Fibroblast of skin of right biceps (primary cell): ENCODE measurements at places on chromosomes 2 and 18.
A peak's percentile ranks its signal among the peaks of the same experiment; 100 is the strongest.

DNA sequence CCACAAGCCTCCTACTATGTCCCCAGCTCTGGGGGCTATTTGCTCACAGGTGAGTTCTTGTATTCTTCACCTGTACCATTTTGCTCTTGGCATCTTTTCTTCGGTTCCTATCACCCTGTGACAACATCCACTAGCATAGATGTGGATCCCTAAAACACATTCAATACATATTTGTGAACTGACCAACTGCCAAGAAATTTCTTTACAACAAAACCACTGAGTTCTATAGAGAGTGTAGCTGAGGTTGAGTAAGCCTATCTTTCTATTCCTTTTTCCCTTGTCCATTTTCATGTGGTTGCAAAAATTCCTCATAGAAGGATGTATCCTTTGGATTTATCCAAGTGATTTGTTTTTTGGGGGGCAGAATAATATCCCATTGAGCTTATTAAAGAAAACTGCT, 192.7 kb upstream of the ITGA4 start:
- DNase-seq: peak; percentile 44

DNA sequence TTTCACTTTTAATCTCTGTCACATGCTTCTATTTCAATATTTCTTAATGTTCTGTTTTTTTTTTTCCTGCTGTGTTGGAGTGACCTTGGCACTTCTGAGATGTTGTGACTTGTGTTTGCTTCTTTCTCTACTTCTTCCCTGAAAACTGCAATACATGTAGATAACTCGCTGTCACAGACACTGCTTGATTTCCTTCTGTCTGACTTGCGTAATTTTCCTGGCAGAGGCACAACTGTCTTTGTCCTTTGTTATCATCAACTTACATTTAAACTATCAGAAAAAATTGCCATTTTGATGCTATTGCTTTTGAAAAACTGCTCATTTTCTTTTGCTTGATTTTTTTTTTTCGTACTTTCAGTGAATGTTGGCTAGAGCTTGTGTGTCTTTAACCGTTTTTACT, 69.0 kb downstream of the BABAM2 start:
- peak; percentile 89 for DNase-seq

GRCh38 chr2:195559431-195559914, 97.6 kb upstream of the SLC39A10 start:
- DNase-seq: peak; percentile 91

DNA sequence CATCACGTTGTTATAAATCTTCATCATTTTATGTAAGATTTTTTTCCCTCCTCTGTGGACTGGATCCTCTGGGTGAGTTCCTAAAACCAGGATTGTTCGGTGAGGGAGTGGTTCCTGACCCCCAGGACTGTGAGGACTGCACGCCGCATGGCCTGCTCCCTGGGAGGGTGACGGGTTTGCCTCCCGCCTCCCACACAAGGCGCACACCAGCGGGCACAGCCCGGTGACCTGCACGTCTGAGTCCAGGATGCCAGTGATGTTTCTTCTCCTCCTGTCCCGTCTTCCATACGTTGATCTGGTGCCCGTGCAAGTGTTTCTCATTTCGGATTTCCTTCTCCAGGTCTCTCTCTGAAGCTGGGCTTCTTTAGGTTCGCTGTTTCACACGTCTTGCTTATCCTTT, 27.1 kb downstream of the CTDP1 start:
- no peak for DNase-seq

GRCh38 chr2:240364961-240365775, 70.3 kb upstream of the GPC1 start:
- no peak for DNase-seq

DNA sequence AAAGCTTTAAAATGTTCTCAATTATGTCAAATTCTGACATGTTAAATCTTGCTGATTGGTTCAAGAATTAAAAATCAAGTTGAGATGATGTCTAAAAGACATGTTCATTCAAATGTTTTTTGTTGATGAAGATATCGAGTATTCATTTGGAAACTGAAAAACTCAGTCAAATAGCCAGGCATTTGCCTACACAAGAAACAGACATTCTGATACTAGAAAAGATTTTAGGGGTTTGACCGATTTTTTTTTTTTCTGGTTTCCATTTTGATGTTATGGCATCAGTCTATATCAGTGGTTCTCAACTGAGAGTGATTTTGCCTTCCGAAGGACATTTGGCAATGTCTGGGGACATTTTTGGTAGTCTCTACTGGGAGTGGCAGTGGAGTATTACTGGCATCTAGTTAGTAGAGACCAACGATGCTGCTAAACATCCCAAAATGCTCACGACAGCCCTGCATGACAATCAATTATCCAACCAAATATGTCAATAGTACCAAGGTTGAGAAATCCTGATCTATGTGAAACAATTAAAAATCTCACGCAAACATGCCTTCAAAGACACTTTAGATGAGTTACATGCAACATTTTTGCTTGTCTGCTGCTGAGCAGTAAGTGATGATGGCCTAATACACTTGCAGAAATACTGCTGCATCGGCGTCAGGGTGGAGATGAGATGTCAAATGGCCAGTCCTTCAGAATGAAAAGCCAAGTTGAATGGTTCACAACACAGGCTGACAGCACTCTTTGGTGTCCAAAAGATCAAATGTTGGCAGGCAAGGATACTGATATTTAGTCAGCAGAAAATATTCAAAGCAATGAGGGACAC, 12.5 kb downstream of the RASGRP3 start:
- DNase-seq: no peak

- DNase-seq: no peak
Observed at GRCh38 chr2:31269087-31269486, 35.1 kb downstream of the EHD3 start.

GRCh38 chr2:162035981-162036380, 38.0 kb downstream of the DPP4 start:
- DNase-seq: no peak

GRCh38 chr2:230814616-230815015, 50.1 kb upstream of the ITM2C start:
- peak; percentile 18 for DNase-seq

- DNase-seq: no peak
Observed at GRCh38 chr2:71045865-71046548, 22.4 kb upstream of the NAGK start.

DNA sequence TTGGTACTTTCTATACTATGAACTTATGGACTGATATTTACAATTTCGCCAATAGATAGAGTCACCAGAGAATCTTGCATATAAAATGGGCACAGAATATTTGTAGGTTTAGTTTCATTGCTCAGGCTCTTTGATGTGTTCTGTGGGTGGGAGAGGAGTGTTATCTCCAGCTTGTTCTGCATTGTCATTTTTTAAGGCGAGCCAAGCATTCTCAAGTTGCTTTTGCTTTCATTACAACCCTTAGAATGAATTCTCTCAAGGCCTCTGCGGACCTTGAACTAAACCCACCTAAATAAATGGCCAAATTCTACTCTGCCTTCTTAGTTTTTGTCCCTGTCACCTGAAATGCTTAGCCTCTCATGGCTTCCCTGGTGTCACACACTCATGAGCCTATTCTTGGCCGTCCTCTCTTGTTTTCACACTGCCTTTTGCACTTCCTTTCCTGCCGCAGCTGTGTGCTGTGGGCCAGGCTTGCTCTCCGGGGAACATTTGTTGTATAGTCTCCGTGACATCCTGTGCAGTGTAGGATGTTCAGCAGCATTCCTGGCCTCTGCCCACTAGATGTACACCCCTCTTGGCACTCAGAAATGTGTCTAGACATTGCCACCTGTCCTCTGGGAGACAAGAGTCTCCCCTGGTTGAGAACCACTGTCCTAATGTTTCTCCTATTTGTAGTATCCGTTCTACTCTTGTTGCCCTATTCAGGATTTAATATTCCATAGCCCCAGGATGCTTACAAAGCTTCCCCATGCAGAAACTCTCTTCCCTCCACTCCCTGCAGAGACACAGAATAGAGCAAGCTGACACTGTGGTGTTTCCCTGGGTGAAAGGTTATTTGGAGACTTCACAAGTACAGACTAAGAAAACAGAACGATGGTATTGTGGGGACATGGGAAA, 255.6 kb downstream of the PTPRM start:
- no peak for DNase-seq
